DMS53 (cell line): ENCODE measurements at places on chromosomes 2 and 18.

- no peak for DNase-seq
Observed at GRCh38 chr2:86378469-86378868, 41.0 kb upstream of the REEP1 start.

GRCh38 chr18:45654677-45655076 lies 39.4 kb downstream of the SLC14A2 start:
- peak; percentile 54 for DNase-seq

- DNase-seq: no peak
Observed at GRCh38 chr2:236525411-236525997, 44.1 kb upstream of the ACKR3 start.

DNA sequence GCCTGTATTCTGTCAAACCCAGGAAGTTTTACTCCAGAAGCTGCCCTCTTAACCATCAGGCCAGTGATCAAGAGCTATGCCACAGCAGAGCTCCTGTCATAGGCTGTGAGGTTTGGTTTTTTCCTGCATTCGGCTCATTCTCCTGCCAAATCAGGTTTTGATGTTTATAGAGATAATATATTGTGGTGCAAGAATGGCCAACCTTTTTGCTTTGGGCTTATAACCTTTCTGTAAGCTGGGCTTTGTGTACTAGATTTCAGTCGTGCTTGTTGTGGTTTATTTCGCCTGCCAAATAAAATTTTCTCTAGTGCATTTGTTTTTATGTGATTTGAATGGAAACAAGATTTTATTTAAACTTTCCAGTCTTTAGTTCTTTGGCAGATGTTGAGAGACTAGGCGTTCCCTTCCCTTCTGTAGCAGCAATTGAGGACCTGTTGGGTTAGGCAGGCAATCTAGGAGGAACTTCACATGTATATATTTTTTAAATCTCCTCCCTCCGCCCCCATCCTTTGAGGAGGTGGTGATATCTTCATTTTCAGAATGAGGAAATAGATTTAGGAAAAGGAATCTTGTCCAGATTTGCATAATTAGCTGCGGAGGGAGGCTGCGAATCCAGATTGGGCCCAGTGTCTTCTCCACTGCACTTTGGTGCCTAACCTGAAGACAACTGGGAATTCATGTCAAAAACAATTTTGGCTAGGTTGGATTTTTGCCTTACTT lies 2.6 kb downstream of the KDM3A start:
- no peak for DNase-seq

DNA sequence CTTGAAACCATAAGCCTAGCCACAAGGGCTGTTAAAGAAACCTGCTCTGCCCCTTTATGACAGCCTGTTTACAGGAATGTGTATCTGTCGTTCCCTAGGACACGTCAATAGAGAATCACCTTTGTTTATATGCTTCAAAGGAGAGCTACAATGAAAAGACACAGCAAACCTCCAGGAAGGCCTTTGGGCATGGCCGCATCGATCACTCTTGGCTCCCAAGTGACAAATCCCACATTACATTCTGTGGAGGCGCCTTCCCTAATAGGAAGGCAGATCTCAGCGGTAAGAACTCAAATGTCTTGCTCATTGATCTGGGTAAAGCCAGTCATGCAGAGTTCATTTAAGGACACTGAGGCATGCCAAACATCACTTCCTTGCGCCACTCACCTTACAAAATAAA lies 26.5 kb downstream of the KIAA2012 start:
- peak; percentile 29 for DNase-seq

DNA sequence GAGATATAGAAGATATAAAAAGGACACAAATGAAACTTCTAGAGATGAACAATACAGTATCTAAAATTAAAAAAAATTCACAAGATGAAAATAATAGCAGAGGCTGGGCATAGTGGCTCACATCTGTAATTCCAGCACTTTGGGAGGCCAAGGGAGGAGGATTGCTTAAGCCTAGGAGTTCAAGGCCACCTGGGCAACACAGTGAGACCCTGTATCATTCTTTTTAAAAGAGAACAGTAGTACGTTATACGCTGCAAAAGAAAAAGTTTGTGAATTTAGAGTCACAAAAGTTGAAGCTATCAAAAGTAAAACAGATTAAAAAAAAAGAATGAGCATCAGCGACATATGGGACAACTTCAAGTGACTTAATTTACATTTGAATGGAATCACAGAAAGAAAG lies 81.6 kb upstream of the ZFP36L2 start:
- DNase-seq: no peak

DNA sequence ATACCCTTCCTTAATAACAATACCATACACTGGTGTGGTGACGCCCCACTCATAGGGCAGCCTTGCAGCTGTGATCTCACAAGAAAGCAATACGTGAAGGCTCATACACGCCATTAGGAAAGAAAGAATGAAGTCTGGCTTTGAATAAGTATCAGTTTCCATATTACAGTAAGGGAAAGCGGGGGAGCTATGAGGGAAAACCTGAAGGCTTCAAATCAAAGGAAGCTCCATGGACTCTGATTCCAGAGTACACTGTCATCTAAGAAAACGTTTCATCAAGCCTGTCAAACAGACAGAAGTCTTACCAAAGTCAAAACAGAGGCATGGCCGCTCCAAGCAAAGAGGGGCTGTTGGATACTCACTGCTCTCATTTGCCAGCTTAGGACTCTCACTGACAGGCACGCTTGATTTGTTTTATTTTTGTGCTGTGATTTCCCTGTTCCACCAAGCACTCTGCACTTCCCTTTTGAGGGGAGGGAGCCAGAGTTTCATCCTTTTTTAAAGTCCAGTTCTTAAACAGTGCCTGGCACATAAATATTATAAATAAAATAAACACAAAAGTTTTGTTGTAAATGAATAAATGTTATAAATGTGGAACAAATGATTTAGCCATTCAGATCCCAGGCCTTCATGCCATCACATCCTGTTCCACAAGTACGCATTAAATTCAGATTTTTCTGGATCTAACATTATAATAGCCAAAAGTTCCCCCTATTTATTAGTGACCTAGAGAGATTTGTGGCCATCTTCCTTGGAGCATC lies 221.2 kb downstream of the PIEZO2 start:
- no peak for DNase-seq

GRCh38 chr2:63594660-63595059 lies 5.9 kb downstream of the MDH1 start:
- peak; percentile 11 for DNase-seq

DNA sequence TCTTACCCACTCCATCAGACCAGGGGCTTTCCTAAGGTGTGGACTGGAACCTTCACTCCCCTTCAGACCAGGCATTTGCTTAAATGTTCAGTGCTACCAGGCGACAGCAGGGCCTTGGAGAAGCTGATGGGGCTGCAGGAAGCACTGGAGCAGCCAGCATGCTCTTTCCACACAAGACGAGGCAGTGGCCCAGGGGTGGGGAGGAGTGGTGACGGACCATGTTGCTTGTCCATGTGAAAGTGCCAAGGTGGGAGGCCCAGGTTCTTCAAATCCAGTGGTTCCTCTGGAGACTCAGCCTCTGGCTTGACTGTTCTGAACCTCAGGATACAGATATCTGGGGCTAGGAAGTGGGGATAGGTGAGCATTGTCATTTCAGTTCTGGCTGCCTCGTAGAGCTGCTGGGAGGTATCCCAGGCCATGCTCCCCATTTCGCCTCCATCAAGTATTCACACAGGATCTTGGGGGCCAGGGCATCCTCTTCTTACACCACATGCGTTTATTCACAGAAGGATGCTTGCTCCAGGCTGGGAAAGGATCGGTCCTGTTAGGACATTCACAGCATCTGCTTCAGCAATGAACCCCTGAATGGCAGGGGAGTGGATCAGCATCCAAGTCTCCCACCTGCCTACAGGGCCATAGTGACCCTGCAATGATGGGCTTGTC lies 62.2 kb downstream of the SFXN5 start:
- no peak for DNase-seq

GRCh38 chr2:67471681-67472080 lies 74.5 kb downstream of the ETAA1 start:
- DNase-seq: no peak

GRCh38 chr2:235194351-235194750 lies 242.5 kb downstream of the SH3BP4 start:
- no peak for DNase-seq

GRCh38 chr2:182587831-182588230 lies 128.2 kb upstream of the DNAJC10 start:
- DNase-seq: no peak

GRCh38 chr2:4725618-4726017 lies 966.6 kb upstream of the SOX11 start:
- DNase-seq: no peak

DNA sequence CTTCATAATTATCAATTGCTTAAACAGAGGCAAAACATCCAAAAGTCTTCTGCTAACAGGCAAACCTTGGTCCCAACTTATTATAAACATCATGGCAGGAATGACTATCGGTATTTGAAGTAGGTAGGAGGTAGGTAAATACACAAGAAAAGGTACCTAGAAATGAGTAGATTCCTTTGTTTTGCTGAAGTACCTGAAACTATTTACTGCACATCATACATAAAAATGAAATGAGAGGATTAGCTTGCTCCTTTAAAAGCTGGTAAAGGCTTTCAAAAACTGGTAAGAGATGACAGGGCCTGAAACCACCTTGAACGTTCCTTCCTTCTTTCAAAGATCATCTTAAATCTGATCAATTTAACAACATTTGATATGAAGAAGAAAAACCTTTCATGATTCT lies 55.2 kb upstream of the MAPRE2 start:
- no peak for DNase-seq

GRCh38 chr2:47654790-47655562 lies 128.0 kb upstream of the MSH6 start:
- peak; percentile 90 for DNase-seq

DNA sequence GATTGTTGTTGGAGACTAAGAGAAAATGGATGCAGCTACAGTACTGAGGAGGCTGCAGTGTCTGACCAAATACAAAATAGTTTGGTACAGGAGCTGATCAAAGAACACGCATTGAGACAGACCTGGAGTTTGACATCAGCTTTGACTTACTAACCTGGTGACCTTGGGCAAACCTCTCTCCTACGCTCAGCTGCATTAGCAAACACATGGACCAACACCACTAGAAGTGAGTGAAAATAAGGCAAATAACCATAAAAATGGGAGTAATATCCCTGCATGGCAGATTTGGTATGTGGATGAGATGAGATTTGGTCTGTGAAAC lies 126.5 kb downstream of the LPIN1 start:
- peak; percentile 73 for DNase-seq

GRCh38 chr2:233912691-233913423 lies 4.3 kb upstream of the TRPM8 start:
- peak; percentile 6 for DNase-seq

DNA sequence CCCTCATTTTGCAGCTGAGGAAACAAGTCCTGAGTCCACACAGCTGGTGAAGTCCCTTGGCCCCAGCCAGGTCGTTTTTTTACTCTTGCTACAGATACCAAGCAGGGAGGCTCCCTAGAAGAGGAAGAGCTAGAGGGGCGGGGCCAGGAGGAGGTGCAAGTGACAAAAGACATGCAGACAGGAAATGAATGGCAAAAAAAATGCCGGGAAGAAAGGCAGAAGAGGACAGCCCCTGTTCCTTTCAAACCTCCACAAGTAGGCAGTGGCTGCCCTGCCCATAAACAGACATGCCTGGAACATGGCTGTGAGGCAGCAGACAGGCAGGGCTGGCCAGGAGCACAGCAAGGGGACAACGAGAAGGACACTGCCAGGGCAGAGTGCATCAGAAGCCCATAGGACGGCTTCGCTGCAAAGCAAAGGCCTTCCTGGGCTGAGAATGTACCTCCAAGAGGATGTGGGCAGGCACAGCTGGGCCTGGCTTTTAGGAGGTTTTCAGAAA lies 108.7 kb downstream of the ZBTB7C start:
- DNase-seq: peak; percentile 98

GRCh38 chr2:169034256-169034655 lies 3.1 kb upstream of the ABCB11 start:
- no peak for DNase-seq

GRCh38 chr18:25661831-25662230 lies 309.9 kb upstream of the ZNF521 start:
- no peak for DNase-seq

- DNase-seq: no peak
Observed at GRCh38 chr2:143623909-143624260, 494.7 kb downstream of the ARHGAP15 start.

GRCh38 chr2:232420073-232420454 lies 13.4 kb downstream of the ALPG start:
- DNase-seq: peak; percentile 41

DNA sequence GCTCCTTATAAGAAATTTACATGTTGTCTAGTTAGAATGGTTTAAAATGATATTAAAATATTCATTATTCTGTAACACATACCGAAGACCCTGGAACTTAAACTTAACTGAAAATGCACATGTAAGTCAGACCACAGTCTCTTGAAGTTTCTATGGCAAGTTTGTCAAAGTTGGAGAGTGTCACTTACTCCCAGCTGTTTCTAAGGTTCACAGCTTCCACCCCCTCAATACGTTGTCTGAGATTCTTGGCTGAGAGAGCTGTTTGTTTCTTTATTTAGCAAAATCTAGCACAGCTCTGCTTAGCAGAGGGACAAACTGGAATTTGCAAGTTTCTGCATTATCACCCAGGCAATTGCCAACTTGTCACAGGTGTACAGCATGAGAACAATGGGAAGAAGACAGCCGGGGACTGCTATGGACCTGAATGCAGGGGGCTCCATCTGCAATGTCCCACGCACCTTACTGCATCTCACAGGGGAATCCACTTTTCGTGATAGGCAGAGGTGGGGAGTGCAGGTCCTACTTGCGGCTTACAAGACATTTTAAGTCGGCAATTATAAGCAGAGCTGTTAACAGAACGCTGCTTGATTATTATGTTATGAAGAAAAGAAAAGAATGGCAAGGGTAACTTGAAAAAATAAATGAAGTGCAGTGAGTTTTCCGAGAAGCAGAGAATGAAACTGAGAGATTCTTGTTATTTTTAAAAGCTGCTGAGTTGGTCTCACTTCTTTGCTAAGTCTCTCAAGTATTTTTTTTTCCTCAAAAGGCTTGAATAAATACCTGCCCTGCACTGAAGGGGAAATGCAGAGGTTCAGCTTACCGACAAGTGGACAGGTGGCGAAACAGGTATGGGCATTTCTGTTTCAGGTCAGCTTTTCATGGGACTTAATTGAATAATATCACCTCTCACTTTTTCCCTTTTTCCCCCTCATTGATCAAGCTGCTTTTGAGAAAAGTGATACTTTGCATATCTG lies 1072.1 kb upstream of the FANCL start:
- DNase-seq: peak; percentile 71

DNA sequence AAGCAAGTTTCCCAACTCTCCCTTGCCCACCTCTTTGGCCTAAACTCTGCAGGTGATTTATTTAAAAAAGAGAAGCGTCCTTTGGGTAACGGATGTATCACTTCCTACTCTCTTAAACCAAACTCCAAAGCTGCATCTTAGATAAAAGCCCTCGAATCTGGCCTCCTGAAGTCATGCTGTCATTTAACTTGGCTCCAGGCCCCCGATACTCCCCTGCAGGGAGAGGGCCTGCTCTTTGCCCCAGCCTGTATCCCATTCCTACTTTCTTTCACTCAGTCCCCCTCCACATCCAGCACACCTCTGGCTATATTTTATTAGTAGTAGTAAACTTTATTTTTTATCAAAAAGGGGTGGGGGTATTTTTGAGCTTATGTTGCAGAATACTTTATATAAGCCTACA lies 19.0 kb downstream of the TEKT4 start:
- DNase-seq: no peak
